ENCODE measurements at places on chromosomes 2 and 18.

DNA sequence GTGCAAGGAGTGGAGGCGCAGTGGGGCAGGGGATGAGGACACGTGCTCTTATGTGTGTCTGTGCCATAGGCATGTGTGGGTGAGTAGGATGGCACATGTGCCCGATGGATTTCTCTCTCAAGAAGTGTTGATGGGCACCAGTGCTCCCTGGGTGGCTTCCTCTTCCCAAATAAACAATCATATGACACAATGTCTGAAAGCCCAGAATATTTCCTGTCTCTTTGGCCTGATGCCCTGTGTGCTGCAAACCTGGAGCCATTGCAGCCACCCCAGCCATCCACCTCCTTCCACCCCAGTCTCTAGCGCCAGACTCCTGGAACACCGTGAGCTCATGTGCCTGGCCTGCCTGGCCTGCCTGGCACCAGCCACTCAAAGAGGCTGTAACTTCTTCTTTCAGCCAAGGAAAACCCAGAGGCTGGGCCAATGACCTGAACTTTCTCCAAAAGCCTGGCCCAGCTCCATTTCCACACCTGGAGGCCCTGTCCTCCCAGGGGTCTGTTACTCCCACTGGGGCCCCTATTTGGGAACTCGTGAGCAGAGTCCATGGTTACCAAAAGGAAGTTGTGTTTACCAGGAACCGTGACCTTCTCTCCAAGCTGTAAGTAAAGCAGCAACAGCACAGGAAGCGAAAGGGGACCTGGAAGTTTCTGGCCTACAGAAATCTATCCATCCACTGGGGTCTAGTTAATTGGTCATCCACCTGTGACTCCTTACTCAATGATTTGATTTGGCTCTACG, 9.5 kb upstream of the ZBTB7C start:
- DNase-seq = no peak

DNA sequence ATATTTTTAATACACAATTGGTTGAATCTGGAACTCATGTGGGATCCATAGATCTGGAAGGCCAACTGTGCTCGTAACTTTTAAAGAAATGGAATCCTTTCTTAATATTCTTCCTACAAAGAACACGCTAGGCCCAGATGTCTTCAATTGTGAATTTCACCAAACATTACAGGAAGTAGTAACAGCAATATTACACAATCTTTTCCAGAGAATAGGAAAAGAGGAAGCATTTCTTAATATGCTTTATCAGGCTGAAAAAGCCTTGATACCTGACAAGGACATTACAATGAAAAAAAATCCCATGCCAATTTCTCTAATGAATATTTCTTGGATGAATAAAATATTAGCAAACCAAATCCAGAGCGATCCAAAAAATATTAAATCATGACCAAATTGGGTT, 80.3 kb upstream of the HAAO start:
- DNase-seq = no peak

- no peak for DNase-seq
These were observed 354.4 kb downstream of the TGIF1 start for GRCh38 chr18:3804336-3804735.

- DNase-seq = no peak
These were observed 826.3 kb upstream of the CDH2 start for GRCh38 chr18:29003194-29003593.

GRCh38 chr18:51251625-51252024, 54.1 kb upstream of the MEX3C start:
- DNase-seq = no peak

DNA sequence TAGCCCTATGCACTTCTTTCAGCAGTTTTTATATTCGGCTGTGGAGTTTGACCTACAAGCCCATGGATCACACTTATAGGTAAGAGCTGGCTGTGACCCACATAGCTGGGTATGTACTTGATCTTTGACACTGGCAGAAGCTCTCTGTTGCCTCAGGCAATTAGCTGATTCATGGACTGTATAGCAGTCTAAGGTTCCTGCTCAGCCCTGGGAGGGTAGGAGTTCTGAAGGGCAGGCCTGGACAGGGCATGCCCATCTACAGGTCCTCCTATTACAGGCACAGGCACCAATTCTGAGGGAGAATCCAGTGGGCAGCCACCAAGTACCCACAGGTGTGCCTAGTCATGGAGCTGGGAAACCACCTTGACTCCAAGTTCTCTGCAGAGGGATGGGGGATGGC, 301.8 kb upstream of the GALNT5 start:
- DNase-seq = no peak
